IPS DF 6.9 (cell line): ENCODE measurements at places on chromosomes 3 and 15.
A peak's percentile ranks its signal among the peaks of the same experiment; 100 is the strongest.

DNA sequence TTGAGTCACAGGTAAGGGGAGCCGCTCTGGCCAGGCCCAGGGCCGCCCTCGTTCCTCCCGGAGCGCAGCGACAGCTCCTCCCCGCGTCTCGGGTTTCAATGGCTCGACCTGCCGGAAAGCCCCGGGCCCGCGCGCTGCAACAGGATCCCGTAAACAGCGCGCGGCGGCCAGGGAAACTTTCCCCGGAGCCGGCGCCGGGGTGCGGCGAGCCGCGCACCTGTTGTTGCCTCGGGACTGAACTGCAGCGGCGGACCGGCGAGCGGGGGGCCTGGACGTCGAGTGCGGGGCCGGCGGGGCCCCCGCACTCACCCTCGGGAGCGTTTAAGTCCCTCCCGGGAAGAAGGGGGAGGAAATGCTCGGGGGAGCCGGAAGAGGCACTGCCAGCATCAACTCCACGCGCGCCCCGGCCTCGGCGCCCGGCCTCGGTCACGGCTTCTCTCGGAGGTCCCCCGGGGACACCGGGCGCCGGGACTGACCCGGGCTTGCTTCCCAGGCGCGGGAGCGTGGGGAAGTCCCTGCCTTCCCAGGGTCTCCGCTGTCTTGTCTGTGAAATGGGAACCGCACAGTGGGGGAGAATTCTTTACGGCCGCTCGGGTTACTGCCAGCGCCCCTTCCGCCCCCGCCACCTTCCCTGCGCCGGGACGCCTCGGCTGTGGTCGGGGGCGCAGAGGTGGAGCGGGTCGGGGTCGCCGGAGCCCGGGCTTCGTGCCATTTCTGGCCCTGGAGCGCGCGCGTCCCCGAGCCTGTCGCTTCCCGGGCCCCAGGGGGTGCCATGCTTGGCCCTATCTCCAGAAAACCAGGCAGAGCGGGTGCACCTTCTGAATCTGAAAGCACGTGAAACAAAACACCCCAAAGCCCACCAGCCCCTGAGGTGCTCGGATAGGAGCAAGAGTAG lies 7.5 kb upstream of the PGPEP1L start:
- DNase-seq, result no peak

DNA sequence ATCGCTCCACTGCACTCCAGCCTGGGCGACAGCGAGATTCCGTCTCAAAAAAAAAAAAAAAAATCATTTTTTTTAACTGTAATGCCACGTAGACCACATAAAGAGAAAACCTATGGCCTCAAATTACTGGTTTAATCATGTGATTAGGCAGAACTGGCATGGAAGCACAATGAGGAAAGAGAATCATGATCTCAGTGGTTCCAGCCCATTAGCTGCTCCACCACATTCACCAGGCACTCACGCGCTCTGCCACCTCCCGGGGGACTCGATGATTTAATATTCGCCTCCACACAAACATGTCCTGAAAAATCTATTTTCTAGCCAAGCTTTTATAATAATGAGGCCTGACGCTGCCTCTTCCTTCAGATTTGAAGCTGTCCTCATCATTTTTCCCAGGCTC lies 204.7 kb downstream of the TBL1XR1 start:
- no peak for DNase-seq

- DNase-seq, result no peak
These were observed 134.8 kb downstream of the FBLN2 start for GRCh38 chr3:13683772-13684171.

GRCh38 chr3:2819571-2819970 lies 290.6 kb downstream of the IL5RA start:
- DNase-seq, result no peak

DNA sequence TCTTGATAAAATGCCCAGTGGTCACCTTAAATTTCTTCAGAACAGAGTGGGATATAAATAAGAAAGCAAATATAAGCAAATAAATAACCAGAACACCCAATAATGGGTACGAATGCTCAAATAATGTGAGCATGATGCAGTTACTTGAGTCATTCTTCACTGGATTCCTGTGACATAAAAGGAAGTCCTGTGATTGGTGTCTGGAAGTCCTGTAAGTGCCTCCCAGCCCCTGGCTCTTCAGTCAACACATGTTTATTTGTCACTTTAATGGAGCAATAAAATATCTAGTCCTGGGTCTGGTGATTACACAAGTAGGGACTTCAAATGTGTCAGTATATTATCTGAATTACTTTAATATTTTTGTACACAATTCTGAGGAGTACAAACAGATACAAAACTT lies 30.4 kb downstream of the TMEM212 start:
- DNase-seq, result no peak

DNA sequence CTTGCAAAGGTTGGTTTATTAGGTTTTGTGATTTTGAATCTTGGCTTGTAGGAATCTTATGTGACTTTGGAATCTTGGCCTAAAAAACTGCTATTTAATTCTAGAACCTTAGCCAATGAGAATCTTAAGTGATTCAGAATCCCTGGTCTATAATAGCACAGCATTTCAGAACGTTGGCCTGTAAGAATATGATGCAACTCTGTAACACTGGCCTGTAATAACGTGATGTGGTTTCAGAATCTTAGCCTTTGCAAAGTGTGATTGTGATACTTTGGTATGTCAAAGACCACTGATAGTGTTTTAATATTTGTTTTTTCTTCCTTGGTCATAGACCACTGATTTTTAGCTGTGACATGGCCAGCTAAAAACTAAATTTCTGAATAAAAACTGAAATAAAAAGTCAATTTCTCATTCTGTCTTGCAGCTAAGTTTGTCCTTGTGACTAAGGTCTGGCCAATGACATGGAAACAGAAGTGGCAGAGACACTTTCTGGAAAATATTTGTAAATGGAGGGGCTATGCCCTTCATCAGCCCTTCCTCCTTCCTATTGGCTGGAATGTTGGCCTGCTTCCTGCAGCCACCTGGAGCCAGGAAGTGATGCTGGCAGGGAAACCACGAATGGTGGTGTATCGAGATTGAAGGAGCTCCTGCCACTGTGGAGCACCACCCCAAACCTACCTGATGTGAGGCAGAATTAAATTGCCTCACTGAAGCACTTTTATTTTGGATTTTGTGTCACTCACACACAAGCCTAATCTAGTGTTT lies 42.3 kb upstream of the CORO2B start:
- no peak for DNase-seq

GRCh38 chr3:83403927-83404326 lies 1554.9 kb upstream of the CADM2 start:
- no peak for DNase-seq

DNA sequence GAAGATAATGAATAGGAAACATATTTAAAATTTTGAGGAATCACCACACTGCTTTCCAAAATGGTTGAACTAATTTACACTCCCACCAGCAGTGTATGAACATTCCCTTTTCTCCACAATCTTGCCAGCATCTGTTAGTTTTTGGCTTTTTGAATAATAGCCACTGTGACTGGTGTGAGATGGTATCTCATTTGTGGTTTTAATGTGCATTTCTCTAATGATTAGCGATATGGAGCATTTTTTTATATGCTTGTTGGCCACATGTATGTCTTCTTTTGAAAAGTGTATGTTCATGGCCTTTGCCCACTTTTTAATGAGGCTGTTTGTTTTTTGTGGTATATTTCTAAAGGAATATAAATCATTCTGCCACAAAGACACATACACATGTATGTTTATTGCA lies 166.3 kb downstream of the NECTIN3 start:
- no peak for DNase-seq

- peak; percentile 88 for DNase-seq
These were observed at the start of the genes CCPG1 and PIERCE2 for GRCh38 chr15:55408012-55408928. Gene CCPG1, minus strand, starts transcription at chr15:55408359. Its CDS starts 18,935 bp downstream, at chr15:55389424. Gene PIERCE2, plus strand, starts transcription at chr15:55408495. Its CDS starts 274 bp downstream, at chr15:55408769.

GRCh38 chr3:97901313-97902248 lies 70.7 kb downstream of the RIOX2 start:
- no peak for DNase-seq

GRCh38 chr15:93041159-93041547 lies 47.9 kb downstream of the RGMA start:
- no peak for DNase-seq

- DNase-seq, result no peak
These were observed 128.9 kb downstream of the AQP9 start for GRCh38 chr15:58267051-58267450.

GRCh38 chr15:73796331-73796831 lies 43.2 kb upstream of the INSYN1 start:
- no peak for DNase-seq

DNA sequence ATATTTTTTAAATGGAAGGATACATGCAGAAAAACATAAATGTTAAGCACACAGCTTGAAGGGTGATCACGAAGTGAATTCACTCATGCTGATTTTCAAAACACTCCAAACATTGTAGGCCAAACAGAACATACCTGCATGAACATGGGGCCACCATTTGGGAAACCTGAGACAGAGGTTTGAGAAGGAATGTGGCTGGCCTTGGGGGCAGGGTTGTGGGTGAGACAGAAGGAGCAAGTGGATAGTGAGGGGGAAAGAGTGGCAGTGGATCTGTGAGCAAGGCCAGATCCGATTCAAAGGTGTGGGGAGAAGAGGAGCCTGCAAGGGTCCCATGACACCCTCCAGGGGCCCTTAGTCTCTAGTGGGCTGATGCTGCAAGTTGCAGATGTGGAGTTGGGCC lies 94.9 kb downstream of the HMG20A start:
- no peak for DNase-seq

- no peak for DNase-seq
These were observed 49.2 kb downstream of the PIERCE2 start for GRCh38 chr15:55457401-55458022.
